ENCODE measurements at places on chromosomes 6 and 20.

DNA sequence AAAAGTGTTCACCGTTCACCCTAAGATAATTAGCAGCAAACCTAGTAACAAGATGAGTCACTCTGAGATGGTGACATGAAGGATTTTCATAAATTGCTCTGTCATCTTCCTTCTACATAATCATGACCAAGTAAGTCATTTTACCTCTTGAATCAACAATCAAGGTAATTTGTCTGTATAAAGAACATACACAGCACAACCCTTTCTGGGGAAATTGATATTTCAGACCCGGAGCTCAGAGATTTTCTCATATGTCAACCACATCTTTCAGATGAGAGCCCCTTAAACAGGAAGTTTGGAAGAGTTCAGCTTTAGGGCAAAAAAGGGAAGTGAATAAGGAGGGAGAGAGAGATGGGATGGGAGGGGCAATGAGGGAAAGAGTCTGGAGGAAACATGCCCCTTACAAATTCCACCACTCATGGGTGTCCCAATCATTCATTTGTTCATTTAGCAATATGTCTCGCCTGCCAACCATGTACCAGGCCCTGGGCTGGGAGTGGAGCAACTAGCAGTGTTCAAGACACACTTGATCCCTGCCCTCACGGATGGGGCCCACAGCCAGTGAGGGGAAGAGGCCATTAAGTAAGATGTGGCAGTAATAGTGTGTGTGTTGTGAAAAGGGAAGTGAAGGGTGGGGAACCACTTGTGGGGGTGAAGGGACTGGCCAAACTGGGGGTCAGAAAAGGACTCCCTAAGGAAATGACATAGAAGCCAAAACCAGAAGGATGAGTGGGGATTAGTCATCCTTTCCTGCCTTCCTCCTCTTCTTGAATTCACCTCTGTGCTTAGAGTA is 190.9 kb downstream of the MAFB start:
- DNase-seq: no peak

DNA sequence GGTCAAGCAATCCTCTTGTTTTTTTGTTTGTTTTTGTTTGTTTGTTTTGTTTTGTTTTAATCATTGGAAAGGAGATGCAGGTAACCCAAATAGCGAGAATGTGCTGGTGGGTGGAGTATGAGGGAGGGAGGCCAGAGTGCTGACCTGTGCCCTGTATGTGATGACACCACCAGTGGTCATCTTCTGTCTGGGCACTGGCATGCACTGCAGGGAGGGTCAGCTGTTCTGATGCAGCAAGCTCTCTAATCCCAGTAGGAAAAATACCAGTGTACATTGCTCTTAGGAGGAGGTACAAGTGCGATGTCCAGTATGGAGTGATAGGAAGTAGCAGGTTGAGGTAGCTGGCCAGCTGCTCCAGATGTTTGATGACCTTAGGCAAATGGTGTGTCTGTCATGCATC is 2.9 kb upstream of the CST1 start:
- no peak for DNase-seq

- DNase-seq: no peak
Observed at GRCh38 chr6:56529594-56530191, 113.0 kb downstream of the DST start.

- no peak for DNase-seq
Observed at GRCh38 chr6:168292826-168293225, 26.8 kb downstream of the DACT2 start.

- no peak for DNase-seq
Observed at GRCh38 chr6:83083476-83083875, 16.0 kb downstream of the DOP1A start.

GRCh38 chr6:33467091-33467490 is 12.7 kb downstream of the ZBTB9 start:
- no peak for DNase-seq

DNA sequence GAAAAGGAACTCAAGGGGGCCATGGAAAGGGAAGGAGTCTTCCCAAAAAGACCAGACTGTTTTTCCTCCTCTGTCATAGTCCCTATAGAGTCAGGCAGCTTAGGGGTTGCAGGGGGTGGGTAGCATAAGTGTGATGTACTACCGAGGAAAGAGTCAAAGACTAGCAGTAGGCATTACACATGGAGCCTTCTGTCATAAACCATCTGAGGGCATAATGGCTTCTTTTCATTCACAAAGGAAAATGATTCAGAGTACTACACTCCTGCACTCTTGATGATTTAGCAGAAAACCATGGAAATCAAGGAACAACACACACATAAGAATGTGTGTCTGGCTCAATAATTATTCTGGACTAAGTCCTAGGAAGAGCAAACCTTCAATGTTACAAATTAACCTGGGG is 14.9 kb downstream of the PLN start:
- no peak for DNase-seq

DNA sequence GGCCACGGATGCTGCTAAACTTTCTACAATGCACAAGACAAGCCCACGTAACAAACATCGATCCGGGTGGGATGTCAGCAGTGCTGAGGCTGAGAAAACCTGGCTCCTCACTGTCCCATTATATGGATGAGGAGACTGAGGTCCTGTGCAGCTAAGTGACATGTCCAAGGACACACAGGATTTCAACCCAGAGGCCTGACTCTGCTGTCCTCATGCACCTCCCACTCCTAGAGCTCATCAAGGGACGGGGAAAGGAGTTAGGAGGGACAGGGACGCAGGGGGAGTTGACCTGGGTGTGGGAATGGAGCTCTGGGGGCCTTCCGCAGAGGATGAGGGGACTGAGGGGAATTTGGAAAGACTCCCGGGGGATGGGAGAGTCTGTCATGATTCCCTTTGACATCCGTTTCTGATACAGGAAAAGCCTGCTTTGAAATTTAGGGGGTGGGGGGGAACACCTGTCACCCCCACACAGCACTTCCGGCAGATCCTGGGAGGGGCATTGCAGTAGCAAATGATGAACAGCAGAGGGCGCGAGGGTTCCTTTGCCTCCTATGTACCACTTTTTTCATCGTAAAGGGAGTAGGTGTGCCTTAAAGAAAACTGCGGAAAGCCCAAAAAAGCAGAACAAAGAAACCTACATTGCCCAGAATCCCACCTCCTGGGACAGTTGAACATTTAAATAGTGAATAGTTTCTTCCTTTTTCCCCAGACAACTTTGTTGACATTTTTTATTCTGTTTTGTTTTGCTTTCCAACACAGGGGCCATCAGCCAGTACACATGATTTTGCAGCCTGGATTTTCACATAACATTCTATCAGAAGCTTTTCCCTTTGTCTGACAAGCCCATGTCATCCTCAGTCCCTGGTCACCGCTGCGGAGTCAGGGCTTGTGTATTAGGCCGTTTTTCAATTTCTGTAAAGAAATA is 48.6 kb downstream of the SLC2A10 start:
- DNase-seq: peak; percentile 33

DNA sequence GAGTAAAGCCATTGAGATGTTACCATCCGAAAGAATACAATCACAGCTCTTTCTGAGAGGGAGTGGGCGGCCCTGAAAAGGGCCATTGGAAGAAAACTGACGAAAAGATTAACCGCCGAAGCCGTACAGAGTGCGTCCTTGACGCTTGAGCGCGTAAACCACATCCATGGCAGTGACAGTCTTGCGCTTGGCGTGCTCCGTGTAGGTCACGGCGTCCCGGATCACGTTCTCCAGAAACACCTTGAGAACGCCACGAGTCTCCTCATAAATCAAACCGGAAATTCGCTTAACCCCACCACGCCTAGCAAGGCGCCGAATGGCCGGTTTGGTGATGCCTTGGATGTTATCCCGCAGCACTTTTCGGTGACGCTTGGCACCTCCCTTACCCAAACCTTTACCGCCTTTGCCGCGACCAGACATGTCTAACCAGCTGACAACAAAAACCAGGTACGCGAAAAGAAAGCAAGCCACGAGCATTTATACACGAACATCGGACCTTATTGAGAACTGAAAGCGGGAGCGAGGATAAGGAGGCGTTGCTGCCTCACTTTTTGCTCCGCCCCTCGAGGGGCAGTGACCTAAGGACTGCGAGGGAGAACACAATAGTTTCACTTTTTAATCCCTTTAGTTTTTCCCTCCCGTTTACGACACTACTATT is 60.3 kb upstream of the HFE start:
- DNase-seq: peak; percentile 94

DNA sequence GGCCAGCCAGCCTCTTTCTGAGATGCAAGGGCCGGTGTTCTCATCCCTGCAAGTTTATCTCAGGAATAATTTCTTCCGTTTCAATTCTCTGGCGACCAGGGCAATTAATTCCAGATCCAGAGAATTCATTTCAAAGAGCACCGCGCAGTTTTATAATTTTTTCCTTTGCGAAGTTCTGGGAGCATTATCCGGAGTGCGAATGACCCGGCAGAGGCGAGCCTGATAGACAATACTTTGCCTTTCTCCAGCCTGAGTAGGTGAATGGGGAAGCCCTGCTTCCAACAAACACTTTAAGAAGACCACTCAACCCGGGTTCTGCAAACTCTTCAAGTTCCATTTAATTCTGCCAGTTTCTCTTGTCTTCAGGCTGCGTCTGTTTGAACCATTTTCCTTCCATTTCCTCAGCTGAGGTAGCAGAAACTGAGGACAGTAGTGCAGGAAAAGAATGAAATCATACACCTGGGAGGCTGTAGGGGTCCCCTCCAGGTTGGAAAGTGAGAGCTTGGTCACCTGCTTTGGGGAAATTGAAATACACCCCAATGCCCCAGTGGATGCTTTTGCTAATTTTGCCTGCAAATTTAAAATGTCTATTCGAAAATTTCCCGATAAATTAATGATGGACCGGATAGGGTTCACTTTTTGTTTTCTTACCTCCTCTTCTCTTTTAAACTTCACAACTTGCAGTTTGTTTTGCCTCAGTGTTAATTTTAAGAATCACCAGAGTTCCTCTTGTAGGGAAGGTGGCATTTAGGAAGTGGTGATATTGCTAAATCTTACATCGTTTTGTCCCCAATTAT is 1.1 kb downstream of the VGLL2 start:
- no peak for DNase-seq

DNA sequence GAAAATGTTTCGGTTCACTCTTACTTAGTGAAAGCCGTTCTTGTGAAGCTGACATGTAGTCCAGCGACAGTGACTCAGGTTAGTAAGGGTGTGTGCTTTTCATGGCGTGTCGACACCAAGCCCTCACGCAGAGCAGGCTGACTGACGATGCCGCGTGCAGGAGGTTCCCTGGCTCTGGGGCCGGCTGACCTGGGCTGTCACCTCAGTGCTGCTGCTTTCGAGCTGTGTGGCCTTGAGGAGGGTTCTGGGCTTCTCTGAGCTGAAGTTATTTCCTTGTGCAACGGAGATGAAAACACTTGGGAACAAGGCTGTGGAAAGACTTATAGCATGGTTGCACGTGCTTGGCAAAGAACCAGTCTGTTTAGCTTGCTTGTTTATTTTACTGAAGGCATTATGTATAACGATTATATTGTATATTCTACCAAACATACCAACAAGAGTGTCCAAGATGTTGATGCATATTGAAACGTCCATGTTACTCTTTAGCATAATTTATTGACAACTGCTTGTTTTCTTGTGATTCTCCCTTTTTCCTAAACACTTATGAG is 59.2 kb downstream of the PHACTR3 start:
- no peak for DNase-seq

DNA sequence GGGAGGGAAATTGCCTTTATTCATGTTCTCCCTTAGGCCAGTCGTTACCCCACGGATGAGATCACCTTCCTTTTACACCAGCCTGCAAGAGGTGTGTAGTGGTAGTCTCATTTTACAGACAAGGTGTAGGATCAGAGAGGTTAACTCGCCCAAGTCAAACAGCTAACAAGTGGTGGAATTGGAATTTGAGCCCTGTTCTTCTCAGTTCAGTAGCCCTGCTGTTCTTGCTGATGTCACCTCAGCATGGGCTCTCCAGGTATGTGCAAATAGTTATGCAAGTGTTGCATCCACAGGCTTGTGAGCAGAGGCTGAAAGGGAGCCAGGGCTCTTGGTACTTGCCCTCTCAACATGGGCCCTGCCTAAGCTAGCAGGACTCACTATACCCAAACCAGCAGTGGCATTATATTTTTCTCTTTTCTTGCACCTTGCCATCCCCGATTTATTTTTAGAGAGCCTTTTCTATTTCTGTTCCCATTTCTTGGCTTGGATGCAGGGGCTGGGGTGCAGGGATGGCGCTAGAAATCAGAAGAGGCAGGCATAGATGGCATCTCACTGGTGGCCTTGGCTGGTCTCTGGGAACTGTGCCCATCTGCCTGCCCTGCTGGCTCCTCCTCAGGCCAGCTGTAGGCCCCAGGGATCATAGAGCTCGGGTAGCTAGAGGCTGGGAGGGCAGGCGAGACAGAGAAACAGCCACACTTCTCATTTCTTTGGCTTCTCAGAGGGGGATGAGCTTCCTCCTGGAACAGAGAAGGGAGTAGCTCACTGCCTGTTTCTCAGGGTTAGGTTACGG is 18.2 kb downstream of the PPARD start:
- DNase-seq: no peak

- no peak for DNase-seq
Observed at GRCh38 chr6:108036884-108037283, 37.7 kb downstream of the OSTM1 start.

GRCh38 chr6:159687341-159687740 is 5.7 kb downstream of the SOD2 start:
- DNase-seq: no peak

GRCh38 chr6:41846666-41847237 is 48.4 kb downstream of the USP49 start:
- DNase-seq: no peak

GRCh38 chr20:61271312-61272231 is 19.5 kb downstream of the CDH4 start:
- no peak for DNase-seq

DNA sequence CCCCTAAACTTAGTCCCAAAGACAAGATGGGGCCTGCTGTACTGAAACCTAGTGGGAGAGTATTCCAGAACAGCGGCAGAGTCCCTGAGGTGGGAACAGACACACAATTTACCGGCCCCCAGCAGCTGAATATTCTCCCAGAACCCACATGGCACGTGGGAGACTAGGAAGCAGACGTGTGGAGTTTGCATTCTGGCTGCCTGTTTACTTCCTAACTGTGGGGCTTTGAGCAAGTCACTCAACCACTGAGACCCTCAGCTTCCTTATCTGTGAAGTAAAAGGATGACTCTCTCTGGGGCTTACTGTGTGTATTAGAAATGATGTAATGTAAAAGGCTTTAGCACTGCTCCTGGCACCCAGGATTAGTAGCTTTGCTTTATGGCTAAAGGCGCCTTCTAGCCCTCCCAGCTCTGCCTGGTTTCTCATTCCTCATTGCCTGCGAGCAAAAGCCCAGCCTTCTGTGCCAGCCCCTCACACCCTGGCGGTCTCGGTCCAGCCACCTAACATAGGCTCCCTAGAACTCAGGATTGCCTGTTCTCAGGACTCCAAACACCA is 353.1 kb downstream of the CDC5L start:
- no peak for DNase-seq

- DNase-seq: no peak
Observed at GRCh38 chr6:55964136-55964535, 88.7 kb upstream of the BMP5 start.

Data from ovary (tissue), 10 donors.